Stimulated activated CD8-positive, alpha-beta memory T cell treated with anti-CD3 and anti-CD28 coated beads, Interleukin-7, amount 100 ng/mL, for 48 hours (primary cell): ENCODE measurements at places on chromosomes 7 and 10.

GRCh38 chr10:97328646-97329453 lies 5.7 kb downstream of the FRAT2 start:
- DNase-seq = no peak

DNA sequence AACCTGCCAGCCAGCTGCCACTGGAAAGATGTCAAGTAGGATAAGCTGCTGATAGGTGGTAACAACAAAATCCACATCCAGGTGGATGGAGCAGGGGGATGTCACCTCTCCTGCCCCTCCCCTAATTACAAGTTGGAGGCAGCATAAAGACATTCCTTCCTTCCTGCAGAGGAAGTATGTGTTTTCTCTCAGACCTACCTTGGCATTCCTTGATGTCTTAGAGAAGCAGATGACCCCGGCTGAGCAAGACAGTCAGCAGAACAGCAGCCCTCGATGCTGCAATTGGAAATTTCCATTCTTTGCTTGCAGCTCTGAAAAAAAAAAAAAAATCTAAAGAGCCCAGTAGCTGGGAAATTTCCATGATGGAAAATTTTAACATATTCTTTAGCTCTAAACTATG lies 137.5 kb upstream of the MKLN1 start:
- no peak for DNase-seq

- no peak for DNase-seq
These were observed 50.1 kb downstream of the PLEKHS1 start for GRCh38 chr10:113801569-113801968.

- no peak for DNase-seq
These were observed 219.8 kb upstream of the FRMD4A start for GRCh38 chr10:14550471-14550981.

- no peak for DNase-seq
These were observed 11.7 kb downstream of the NUDT1 start for GRCh38 chr7:2253525-2254244.

DNA sequence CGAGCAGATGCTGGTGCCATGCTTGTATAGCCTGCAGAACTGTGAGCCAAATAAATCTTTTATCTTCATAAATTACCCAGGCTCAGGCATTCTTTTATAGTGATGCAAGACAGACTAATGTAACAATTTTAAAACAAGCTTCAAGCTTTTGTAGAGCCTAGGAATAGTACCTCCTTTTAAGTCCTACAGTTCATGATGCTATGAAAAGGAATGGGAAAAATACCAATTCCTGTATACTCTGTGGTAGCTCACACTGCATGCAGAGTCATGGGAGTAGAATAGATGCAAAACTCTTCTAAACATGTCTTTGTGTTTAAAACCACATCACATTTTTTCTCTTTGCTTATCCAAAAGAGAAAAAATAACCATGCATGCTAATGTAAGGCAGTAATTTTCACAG lies 66.6 kb upstream of the WNT16 start:
- DNase-seq = no peak

GRCh38 chr7:27148756-27149641 lies 1.4 kb upstream of the HOXA6 start:
- no peak for DNase-seq

DNA sequence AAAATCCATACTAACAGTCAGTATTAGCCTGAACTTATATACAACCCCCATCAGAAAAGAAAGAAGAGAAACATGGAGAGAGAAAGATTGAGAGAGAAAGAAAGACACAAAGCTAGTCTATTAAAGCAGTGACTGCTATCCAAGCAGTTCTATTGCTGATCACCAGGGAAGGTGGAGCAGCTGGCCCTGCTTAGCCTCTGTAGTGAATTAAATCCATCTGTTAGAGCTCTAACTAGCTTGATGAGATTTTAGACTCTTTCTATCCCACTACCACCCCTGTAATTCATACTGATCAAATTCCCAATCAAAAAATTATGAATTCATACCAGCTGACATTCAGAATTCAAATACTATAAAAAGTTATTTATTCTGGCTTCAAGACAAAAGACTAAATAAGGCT lies 486.0 kb upstream of the LRRN3 start:
- no peak for DNase-seq

DNA sequence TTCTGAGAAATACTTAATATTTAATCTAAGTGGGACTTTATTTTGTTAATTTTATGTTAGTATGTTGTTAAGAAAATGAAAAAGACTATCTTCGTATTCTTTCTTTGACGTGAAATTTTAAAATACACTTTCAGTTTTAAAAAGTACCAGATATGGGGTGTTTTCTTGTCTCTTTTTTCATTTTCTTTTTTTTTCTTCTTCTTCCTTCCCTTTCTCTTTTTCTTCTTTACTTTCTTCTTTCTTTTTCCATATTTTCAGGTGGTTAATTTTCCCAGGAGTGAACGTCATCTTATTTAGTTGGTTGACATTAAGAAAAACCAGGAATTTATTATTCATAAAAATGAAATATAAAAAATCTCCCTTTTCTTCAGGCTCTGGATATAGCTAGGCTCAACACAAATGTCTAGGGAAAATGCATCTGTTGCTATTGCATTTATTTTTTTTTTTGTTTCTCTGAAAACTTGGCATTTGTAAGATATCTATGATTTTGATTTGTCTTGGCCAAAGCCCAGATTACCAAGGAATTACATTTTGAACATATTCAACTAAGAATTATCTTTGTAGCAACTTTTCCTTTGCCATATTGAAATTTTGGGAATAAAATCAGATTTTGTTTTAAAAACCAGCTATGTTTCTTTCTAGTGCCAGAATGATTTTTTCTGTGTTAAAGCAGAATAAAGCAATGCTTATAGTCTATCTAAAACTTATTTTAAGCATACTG lies 241.3 kb upstream of the FOXP2 start:
- DNase-seq = no peak

DNA sequence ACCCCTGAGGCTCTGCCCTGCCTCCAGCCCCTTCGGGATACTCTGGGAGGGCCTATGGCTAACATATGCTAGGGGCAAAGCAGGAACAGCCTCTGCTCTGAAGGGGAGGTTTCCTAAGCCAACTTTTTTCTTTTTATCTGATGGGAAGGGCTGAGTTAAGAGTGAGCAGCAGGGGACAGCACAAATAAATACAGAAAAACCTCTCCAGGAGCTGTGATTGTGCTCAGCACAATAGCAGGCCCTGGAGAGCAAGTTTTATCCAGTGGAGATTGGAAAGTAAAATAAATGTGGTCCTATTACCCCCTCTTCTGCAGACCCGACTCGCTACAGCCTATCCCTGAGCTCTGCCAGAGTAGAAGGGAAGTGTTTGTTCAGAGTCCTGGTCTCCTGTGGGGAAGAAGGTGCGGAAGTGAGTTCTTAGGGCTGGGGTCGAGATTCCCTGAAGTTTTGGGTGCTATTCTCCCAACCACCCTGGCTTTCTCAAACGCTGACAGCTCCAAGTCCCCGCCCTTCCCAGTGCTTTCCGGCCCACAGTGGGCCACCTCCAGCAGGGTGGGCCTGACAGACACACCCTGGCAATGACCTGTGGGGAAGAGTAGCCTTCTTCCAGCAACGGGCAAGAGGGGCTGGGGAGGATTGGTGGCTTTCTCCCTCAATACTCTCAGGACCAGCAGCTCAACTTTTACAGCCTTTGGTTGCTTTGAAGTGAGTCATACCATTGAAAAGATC lies 23.0 kb upstream of the AFAP1L2 start:
- DNase-seq = no peak

DNA sequence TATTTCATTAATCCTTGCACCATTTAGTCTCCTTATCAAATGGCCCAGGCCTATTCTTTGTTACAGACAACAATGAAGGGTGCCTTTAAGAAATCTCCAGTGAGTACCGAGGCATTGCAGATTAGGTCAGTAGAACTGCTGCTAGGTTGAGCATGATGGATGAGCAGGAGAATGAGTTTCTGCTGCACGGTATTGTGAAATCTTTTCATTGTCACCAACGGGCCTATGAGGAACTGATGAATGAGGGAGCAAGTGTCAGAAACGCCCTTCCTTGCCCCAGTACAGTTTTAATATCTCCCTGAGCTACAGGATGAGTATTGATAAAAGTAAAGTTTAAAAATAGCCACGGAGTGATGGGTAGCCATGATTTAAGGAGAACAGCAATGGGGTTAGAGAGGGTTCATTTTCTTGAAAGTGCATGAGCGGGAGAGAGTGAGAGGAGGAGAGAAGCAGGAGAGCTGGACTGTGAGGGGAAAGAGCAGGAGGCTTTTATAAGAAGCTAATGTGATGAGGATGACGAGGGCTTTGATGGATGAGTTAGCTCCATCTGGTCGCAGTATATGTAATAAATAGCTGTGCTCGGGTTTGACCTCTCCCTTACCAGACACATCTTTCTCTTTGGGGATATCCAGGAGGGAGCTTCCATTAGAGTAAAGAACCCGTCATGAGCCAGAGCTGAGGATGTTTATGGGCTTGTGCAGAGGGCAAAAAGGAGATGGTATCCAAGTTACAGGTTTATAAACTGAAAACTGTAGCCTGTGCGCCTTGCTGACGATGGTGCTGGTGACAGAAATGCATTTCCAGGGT lies 526.1 kb downstream of the LRMDA start:
- no peak for DNase-seq
